Smooth muscle cell of bladder (primary cell): ENCODE measurements at places on chromosomes 2 and 18. TPM values are rescaled to one million over a fixed set of nuclear protein-coding genes. Genes with fewer than 3 reads are reported as not detected.

The DSG4 gene
- not detected in 2 replicates for total RNA-seq

The RFTN2 gene
- total RNA-seq: 6.9 and 10.5 TPM in 2 replicates

The EVX2 gene
- under 0.01 TPM in 1 of 2 replicates, not detected in the other for total RNA-seq

The LINC00305 gene
- total RNA-seq: not detected in 2 replicates

The CDH2 gene
- total RNA-seq: 33.7 and 72.4 TPM in 2 replicates

The CYP27A1 gene
- 17.1 and 19.9 TPM in 2 replicates for total RNA-seq

The GKN1 gene
- not detected in 2 replicates for total RNA-seq

The SCYGR1 gene
- not detected in 2 replicates for total RNA-seq

The SDC1 gene
- 16.8 and 30.7 TPM in 2 replicates for total RNA-seq

The ANTXR1 gene
- total RNA-seq: 262 and 309 TPM in 2 replicates

The DNAH6 gene
- 0.09 and 0.14 TPM in 2 replicates for total RNA-seq

The TRIM43 gene
- total RNA-seq: not detected in 2 replicates

The DPP10 gene
- not detected in 2 replicates for total RNA-seq

The NEDD4L gene
- total RNA-seq: 1.3 and 1.4 TPM in 2 replicates

The C2orf78 gene
- total RNA-seq: not detected in 2 replicates

The ERBB4 gene
- under 0.01 TPM in 1 of 2 replicates, not detected in the other for total RNA-seq

The GKN2 gene
- not detected in 2 replicates for total RNA-seq

The LHCGR gene
- not detected in 2 replicates for total RNA-seq

The FBXO15 gene
- total RNA-seq: 1.0 and 1.1 TPM in 2 replicates

The NXPH2 gene
- 0.14 TPM in 1 of 2 replicates, not detected in the other for total RNA-seq

The EFHD1 gene
- not detected in 2 replicates for total RNA-seq

The TPO gene
- not detected in 2 replicates for total RNA-seq

The BARD1 gene
- 11.5 and 29.2 TPM in 2 replicates for total RNA-seq

The MAPK4 gene
- 0.09 TPM in 1 of 2 replicates, not detected in the other for total RNA-seq

The MSTN gene
- total RNA-seq: 0.09 and 0.14 TPM in 2 replicates

The MYO1B gene
- total RNA-seq: 83.3 and 127 TPM in 2 replicates

The IL36A gene
- total RNA-seq: not detected in 2 replicates

The NUP35 gene
- 5.7 TPM in 2 replicates for total RNA-seq

The TSPYL6 gene
- not detected in 2 replicates for total RNA-seq

The CRYGD gene
- total RNA-seq: not detected in 2 replicates

The TOGARAM2 gene
- 0.14 and 0.37 TPM in 2 replicates for total RNA-seq

The ANKRD30B gene
- total RNA-seq: under 0.01 and 0.09 TPM in 2 replicates

The TMEM178A gene
- 1.3 and 1.7 TPM in 2 replicates for total RNA-seq

The CERKL gene
- under 0.01 TPM in 1 of 2 replicates, not detected in the other for total RNA-seq

The KCNS3 gene
- total RNA-seq: 0.43 and 3.0 TPM in 2 replicates

The PDCD1 gene
- not detected in 2 replicates for total RNA-seq

The TEKT4 gene
- not detected in 2 replicates for total RNA-seq

The RNU2-63P gene
- 325 TPM in 1 of 2 replicates, not detected in the other for total RNA-seq

The PSMA8 gene
- not detected in 2 replicates for total RNA-seq

The RAB17 gene
- total RNA-seq: 0.14 and 0.28 TPM in 2 replicates

The GAREM1 gene
- 4.1 and 4.3 TPM in 2 replicates for total RNA-seq

The FOXD4L1 gene
- total RNA-seq: under 0.01 and 0.09 TPM in 2 replicates

The LCT gene
- total RNA-seq: not detected in 2 replicates

The TCF7L1 gene
- 1.00 and 1.0 TPM in 2 replicates for total RNA-seq

The KYNU gene
- 9.5 and 66.7 TPM in 2 replicates for total RNA-seq

The STK17B gene
- 13.7 and 15.6 TPM in 2 replicates for total RNA-seq
